ENCODE measurements at places on chromosomes 5 and 9.

DNA sequence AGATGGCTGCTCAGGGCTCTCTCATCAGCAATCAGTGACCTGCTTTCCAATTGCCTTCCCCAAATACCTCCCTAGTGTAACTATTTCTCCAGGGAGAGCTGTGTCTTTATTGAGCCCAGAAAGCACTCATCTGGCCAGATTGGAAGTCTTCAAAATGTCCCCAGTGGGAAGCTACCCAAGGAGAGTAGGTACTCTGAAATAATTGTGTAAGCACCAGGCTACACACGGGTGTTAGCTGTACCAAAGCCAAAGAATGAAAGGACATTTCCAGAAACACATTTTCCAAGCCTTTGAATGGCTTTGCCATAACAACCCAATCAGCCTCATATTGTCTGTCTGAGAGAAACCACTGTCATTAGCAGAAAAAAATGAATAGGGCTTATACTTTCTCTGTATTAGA, 318.8 kb downstream of the FAM170A start:
- DNase-seq = no peak

DNA sequence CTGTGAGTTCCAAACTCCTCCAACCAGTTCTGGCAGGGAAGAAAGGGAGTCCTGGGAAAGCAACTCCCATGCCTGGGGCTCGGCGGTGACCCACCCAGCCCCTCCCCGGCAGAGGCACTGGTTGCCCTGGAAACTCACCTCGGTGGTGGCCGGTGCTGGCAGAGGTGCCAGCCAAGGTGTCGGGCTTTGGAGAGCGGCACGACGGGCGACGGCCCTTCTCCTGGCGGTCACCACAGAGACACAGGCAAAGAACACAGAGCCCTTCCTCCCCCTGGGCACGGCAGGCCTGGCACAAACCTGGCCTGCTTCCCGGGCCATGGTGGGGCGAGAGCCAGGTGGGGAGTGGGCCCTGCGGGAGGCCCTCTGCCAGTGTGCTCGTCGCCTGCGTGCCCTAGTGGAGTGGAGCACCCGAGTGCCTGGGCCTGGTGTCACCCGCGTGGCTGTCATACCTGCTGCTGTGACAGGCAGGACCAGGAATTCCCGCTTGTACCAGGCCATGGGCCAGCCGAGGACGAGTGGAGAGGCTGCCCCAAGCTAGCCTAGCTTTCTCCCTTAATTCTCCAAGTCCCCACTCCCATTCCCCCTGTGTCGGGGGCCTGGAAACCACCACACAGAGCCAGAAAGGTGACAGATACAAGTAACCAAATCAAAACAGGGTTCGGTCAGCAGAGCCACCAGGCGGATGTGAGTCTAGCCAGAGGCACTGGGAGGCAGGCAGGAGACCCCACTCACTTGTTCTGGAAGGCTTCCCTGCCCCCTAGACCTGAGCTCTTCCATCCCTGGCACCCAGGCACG, 8.2 kb upstream of the RALGDS start:
- DNase-seq = no peak

DNA sequence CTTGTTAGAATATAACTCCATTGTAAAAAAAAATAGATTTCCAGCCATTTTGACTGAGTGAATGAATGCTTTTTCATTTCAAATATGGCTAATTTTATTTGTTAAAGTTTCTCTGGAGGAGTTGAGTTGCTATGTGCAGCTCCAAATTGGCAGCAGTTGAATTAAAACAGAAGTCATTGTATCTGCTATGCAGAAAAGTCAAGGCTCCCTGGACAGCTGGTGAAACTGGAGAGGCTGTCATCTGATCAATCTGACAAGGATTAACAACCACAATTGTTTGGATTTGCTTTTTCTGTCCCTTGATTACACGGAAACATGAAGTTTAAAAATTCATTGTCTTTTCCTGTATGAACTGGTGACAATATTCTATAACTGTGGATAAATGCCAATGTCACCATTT, 713.9 kb downstream of the EFNA5 start:
- DNase-seq = no peak

DNA sequence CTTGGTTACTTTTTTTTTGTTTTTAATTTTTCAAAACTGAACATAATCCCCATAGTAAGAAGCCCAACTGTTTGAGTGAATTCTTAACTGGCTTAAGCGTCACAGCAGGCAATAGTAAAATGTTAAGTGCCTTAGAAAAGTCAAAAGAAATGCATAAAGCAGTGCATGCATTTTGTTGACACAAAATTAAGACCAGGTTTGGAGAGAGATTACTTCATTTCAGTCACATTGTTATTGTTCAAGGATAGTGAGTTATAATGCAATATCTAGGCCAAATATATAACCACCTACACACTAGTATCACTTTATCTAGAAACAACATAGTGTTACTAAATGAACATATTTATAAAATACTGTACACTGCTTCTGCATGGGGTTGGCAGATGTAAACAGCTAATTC, 116.9 kb upstream of the KLF9 start:
- DNase-seq = no peak

DNA sequence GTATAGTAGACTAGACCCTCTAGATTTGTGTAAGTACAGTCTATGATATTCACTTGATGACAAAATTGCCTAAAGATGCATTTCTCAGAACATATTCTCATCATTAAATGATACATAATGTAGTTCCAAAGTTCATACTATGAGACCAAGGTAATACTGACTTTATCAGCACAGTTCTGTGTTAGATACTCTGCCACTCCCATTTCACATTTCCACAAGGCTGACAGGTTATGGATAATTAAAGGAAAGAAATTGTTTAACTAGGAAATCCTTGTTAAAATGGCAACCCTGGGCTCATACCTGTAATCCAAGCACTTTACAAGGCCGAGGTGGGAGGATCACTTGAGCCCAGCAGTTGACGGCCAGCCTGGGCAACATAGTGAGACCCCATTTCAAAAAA, 33.6 kb downstream of the TYRP1 start:
- no peak for DNase-seq

DNA sequence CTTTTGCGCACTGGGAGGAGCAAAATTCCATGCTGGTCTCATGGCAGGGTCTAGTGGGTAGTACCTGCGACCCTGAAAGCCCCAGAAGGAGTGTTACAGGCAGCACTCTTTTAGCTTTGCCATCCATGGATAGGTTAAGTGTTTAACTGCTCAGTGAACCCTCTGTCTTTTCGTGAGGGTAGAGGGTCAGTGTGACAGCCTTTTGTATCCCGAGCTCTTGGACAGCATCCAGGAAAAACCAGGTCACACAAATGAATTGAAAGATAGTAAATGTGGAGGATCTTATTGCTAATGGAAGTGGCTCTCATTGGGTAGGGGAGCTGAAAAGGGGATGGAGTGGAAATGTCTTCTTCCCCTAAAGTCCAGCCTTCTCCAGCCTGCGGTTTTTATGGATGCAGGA, 57.8 kb upstream of the CCDC112 start:
- DNase-seq = no peak

DNA sequence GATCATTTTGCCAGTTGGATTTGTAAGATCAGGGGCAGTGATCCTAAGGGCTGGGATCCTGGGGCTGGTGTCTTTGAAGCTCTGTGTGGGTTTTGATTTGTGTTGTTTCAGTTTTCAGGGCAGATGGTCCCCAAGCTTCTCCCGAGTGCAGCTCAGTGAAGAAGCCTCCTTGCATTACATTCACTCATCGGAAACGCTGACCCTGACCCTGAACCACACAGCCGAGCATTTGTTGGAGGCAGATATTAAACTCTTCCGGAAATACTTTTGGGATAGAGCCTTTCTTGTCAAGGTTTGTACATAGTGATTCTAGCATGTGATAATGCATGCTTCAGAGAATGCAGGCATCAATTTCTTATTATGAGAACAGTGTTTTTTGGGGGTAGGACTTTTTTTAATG, 150.4 kb downstream of the ARHGEF28 start:
- no peak for DNase-seq

GRCh38 chr9:72280913-72281500, 84.0 kb downstream of the ZFAND5 start:
- DNase-seq = peak; percentile 62

DNA sequence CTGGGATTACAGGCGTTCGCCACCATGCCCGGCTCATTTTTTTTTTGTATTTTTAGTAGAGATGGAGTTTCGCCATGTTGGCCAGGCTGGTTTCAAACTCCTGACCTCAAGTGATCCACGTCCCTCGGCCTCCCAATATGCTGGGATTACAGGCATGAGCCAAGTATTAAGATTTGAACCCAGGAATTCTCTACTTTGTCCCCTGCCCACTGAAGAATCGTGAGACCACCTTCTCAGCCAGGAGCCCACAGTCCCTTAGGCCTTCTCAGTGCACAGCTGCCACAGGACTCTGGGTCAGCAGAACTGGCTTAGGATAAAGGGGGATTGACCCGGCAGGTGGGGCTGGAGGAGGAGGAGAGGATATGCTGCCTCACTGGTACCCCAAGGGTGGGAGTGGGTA, 13.4 kb downstream of the OLFML2A start:
- no peak for DNase-seq

GRCh38 chr5:14487897-14488570, 93.6 kb upstream of the OTULINL start:
- DNase-seq = no peak

DNA sequence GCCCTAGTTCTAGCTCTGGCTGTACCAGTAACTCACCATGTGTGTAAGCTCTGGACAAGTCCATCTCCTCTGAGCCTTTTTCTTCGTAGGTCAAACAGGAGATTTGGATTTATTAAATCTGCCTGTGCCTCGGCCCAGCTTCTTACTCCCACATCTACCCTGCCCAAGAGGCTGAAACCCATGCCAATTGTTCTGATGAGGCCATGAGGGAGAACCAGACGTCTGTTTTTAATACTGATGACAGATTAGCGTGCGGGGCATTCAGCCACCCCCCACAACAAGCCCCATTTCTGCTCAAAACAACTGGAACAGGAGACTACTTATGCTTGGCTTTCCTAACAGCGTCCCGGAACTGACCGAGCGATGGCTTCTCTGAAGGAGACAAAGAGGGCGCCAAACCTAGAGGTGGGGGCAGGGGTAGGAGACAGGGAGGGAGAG, 81.2 kb upstream of the TRIM32 start:
- DNase-seq = no peak

GRCh38 chr5:106171132-106171531, 1499.6 kb downstream of the EFNA5 start:
- DNase-seq = no peak

DNA sequence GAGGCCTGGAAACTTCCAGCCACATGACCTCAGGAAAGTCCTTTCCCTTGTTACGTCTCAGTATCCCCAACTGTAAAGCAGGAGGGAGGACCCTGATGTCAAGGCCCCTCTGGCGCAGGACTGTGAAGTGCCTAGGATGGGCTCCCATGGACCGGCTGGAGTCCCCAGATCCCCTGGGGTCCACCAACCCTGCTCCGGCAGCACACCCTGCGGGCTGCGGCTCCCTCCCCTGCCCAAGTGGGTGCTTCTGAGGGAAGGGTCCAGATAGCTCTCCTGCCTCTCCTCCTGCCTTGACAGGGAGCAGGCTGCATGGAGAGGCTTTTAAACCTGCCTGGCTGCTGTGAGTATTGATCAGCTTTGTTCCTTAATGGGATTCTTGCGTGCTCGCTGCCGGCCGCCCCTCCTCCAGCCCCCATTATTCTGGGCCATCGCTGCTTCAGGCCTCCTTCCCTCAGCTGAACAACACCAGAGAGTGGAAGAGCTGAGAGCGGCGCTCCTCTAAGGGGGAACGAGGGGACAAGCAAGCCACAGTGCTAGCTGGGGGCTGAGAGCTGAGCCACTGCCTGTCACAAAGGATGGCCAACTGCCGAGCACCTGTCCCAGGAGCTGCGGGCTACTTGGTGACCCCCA, 25.6 kb upstream of the NTNG2 start:
- no peak for DNase-seq

- no peak for DNase-seq
These were observed 613.0 kb upstream of the WWC1 start for GRCh38 chr5:167678481-167678880.

DNA sequence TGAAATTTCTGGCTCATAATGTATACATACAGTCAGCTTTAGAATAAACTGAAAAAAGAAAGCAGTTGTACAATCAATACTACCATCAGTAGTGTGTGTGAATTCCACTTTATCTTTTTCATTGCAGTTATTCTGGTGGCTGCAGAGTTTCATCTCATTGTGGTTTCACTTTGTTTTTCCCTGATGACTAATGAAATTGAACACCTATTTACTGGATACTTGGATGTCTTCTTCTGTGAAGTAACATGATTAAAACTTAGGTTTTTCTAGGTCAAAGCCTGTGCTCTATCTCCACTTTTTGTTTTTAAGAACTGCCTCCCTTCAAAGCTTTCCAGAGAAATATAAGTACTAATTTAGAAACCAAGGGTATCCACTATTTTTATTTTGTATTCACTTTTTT, 174.3 kb downstream of the TRPM3 start:
- DNase-seq = no peak

DNA sequence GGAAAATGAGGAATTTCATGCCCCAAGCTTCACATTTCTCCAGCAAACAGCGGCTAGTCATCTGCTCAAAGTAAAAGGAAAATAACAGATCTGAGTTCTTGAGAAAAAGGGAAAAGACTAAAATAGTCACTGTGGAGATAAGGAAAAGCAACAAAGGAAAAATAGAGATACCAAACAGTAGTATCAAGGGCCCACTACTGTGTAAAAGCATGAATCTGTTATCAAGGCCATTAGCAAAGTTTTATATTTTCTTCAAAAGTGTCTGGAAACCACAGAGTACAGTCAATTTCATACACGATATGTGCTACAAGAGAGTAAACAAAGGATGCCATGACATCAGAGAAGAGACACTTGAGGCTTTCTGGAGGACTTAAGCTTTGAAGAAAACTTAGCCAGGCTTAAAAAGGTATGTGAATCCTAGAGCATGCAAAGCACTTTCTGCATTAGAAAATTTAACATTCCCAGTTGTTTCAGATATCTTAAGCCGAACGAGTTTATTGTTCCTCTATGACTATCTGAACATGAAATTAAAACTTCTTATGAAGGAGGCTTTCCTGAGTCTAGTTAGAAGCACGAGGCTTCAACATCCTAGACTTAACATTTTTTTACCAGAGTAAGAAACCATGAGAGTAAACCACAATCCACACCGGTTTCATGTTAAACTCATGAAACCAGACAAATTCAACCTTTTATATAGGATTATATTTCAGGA, 1.2 kb downstream of the TTC33 start:
- no peak for DNase-seq

- no peak for DNase-seq
These were observed 115.5 kb upstream of the DMRT1 start for GRCh38 chr9:726005-726404.

DNA sequence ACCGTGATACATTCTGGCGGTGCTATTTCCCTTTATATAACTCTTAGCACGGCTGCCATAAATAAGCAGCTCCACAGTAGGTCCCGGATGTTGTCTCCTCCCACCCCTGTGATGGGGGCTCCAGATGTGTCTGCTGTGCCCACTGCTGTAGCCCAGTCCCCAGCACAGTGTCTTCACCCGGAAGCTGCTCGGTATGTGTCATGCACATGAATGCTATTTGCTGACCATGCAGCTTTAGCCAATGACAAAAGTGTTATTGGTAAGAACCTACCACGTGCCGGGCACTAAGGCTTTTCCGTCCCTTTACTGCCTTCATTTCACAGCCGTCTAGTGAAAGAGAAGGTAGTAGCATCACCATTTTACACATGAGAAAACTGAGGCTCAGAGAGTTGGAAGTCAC, 20.2 kb downstream of the HRH2 start:
- DNase-seq = no peak
